Activated CD4-positive, alpha-beta T cell treated with anti-CD3 and anti-CD28 coated beads, Interleukin-2, amount 10 ng/mL, durations not matched to agents 7 days and 5 days (primary cell): ENCODE measurements at places on chromosomes 4 and X. TPM values are rescaled to one million over a fixed set of nuclear protein-coding genes. Genes with fewer than 3 reads are reported as not detected.

DNA sequence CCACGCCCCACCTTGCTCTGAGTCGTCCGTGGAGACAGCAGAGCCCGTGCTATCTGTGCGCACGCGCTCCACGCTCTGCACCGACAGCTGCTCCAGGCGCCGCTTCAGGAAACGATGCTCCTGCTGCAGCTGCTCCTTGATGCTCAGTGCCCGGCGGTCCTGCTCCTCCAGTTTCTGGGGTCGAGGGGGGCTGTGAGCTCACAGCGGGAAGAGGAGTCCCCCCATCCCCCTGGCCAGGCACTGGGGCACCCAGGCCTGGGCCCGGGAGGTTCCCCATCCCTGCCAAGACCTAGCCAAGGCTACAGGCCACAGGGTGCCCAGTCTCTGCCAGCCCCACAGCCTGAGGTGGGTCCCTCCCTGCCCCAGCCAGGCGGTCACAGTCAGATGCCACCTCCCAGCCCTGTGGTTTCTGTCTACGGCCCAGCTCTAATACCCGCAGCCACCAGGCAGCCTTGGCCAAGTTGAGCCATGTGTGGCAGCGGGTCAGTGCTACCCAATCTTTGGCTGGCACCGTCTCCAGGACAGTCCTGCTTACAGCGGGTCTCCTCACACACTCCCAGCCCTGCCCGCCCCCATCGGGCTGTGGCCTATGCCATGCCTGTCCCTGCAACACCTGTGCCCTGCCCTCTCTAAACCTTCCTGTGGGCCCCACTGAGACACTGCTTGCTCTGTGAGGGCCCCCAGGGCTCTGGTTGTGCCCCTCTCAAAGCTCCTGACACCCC is 9.3 kb upstream of the HAUS3 start:
- no peak for DNase-seq

Gene FAT1
- 0.27 TPM for total RNA-seq

- no peak for DNase-seq
Observed at GRCh38 chrX:67604979-67605703, 61.3 kb downstream of the AR start.

DNA sequence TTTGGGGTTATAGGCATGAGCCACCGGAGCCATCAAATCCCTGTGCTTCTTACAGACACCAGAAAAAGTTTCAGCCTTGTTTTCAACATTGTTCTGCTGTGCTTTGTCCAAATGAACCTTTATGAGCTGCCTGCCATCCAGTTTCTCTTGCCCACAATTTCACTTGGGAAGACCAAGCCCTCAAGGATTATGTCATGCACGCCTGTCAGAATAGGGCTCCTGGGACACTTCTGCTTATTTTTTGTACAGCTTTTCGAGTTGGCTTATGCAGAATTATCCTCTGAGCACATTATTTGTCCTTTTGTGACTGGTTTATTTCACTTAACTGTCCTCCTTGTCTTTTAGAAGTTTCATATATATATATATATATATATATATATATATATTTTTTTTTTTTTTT is 16.2 kb downstream of the UBE2K start:
- no peak for DNase-seq

DNA sequence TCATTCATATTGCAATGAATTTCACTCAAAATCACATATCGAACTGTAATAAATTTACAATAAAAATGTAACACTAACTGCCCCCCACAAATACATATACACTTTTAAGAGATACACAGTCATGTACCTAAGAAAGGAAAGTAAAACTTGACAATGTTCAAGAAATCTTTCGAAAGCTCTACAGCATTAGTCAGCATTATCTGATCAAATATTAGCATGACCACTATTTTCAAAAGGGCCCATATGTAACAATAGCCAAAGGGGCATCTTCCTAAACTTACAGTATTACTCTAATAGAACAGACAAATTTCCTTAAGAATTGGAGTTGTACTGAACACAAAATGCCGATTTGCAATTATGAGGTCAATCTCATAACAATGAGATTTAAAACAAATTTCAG is 51.8 kb downstream of the STX18 start:
- no peak for DNase-seq

GRCh38 chr4:48944756-48945241 is 38.2 kb upstream of the OCIAD2 start:
- peak; percentile 68 for DNase-seq

Gene KLB
- total RNA-seq, result not detected

GRCh38 chrX:120015145-120016067 is 62.1 kb downstream of the RHOXF2B start:
- DNase-seq, result no peak

DNA sequence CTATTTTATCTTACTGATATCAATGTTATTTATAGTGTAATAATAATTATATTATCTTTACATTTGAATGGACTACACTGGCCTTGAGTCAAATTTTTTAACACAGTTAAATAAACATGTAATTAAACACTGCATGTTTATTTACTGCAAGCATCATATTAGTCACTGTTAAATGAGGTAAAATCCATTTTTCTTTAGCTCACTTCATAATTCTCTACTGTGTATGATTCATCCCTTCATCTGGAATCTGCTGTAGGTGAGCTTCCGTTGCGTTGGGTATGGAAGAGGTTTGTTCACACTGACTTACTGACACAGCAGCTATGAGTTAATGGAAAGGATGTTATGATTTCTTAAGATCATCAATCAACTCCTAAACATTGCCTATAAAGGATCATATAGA is 572.3 kb downstream of the PCDH11X start:
- DNase-seq, result no peak

DNA sequence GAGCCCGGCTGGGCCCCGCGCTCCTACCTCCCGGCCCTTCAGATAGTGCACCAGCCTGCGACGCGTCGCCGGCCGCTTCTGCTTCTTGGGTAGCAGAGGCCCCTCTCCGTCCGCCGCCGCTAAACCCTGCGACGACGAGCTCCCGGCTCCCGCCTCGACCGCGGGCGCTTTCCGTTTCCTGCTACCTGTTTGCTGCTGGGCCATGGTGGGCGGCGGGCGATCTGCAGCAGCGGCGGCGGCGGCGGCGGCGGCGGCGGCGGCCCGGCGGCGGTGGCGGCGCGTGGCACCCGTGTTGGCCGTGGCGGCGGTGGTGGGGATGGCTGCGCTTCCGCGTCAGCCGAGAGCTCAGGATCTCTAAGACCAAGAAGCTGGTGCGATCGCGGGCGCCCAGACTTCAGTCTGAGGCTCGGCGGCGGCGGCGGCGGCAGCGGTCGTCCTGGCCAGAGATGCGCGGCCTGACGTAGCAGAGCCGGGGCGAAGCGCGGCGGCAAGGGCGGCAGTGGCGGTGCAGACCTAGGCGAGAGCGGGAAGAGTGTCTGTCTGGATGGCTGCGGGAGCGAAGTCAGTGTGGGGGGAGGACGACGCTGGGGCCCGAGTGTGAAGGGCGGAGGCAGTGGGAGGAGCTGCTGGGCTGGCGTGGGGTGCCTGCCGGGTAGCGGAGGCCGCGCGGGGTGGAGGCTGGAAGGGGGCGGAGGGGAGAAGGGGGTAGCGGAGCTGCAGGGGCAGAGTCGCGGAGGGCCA is at the start of gene DCAF12L2:
Gene DCAF12L2, minus strand, starts transcription at position 569 of the 741 bp plus-strand sequence. Its CDS starts 365 bp downstream, at position 204.
- no peak for DNase-seq

DNA sequence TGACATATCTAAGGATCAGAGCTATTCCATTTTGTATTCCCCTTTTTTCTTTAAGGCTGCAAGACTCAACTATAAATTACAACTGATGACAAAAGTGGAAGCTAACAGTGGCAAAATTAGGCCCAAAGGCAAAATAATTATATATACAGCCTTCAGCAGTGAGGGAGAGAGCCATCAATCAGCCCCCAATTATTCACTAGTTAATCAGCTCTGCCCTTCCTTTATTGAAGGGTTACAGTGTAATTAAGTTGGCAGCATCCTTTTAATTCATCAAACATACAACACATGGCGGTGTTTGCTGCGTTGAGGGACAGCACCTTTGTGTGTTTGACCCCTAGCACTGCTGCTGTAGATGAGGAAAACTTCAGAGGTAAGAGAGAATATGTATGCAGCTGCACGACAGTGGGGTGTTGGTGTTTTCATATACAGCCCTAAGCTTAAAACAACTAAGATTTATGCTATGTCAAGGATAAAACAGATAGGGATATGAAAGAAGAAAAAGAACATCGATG is 973.9 kb upstream of the POU3F4 start:
- no peak for DNase-seq

GRCh38 chrX:76454456-76454927 is 27.0 kb downstream of the MAGEE1 start:
- peak; percentile 12 for DNase-seq

- no peak for DNase-seq
Observed at GRCh38 chr4:123304151-123304964, 92.2 kb upstream of the SPRY1 start.

DNA sequence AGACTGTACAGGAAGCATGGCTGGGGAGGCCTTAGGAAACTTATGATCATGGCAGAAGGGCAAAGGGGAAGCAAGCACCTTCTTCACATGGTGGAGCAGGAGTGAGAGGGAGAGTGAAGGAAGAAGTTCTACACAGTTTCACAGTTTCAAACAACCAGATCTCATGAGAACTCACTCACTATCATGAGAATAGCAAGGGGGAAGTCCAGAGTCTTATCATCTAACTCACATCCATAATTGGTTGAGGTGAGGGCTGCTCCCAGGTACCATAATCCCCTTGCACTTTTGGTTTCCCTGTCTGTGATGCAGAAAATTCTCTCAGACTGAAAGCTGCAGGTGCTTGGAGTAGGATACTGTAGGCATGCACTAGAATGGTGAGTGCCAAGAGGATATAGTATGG is 233.8 kb upstream of the CPEB2 start:
- no peak for DNase-seq

DNA sequence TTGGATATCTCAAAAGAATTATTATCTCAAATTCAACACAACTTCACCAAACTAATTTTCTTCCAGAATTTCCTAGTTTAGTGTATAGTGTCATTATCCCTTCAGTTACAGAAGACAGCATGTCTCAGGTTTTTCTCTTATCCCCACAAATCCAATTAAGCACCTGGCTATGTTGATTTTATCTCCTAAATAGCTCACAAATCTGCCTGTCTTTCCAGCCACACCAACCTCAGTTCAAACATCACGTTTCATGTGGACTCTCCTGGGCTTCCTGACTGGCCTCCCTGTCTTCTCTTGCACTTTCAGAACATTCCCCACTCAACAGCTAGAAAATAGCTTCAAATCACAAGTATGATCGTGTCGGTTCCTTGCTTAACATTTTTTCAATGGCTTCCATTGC is 14.8 kb downstream of the STK32B start:
- DNase-seq, result no peak

Gene SH2D1A
- 63.1 TPM for total RNA-seq
